ENCODE measurements at places on chromosomes 11 and 22.

- DNase-seq, result no peak
Observed at GRCh38 chr11:70824605-70825245, 426.4 kb downstream of the CTTN start.

GRCh38 chr11:92413757-92414513 is 189.3 kb downstream of the FAT3 start:
- no peak for DNase-seq

DNA sequence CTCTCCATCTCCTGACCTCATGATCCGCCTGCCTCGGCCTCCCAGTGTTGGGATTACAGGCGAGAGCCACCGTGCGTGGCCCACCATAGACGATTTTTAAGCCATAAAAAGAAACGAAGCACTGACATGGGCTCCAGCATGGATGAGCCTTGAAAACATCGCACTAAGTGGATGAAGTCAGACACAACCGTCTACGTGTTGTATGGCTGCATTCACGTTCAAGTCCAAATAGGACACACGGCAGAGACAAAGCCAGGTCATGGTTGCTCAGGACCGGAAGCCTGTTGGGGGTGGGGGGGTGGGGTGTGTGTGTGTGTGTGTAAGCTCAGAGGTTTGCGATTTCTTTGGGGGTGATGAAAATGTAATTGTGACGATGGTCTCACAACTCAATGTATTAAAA is 10.0 kb downstream of the RRP7A start:
- peak; percentile 22 for DNase-seq

DNA sequence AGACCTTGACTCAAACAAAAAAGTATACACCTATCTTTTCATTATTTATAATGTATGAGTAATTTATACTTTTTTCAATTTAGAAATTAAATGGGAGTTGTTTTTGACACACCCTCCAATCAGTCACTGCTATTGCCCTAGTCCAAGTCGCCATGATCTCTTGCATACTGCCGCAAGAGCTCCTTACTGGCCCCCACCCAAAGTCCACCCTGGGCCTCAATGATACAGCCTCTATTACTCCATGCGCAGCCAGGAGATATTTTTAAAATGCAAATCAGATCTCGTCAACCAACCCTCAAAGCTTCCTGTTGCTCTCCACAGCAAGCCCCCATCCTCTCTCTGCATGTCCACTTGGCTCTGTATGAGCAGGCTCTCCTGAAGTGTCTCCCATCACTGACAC is 12.8 kb upstream of the LMO1 start:
- no peak for DNase-seq

DNA sequence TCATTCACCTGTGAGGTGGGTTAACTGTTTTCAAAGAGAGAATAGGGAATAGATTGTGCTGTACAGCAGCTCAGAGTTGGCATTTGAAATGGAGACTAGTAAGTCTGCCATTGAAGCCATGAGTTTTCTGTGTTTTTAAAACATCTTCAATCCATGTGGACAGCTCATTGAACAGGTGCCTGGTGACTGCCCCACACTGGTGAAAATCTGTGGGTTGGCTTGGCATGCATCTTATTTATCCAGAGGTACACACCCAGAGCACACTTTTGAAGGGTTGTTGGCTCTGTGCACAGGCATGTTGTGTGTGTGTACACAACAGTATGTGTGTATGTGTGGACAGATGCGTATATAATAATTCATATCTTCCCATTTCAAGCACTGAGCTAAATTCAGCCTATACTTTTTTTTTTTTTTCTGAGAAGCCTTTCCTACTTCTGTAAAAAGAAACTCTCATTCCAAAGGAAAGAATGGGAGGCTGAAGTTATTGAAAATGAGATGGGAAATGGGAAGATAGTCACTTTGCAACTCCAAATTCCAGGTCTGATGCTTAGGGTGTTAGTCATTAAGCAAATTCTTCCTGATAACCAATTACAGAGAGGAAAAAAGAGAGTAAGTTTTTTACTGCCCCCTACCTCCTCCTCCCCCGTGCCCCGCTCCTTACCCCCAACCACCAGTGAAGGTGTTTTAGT is 7.0 kb upstream of the LYVE1 start:
- no peak for DNase-seq

GRCh38 chr22:50016988-50017700 is 4.6 kb upstream of the IL17REL start:
- DNase-seq, result peak; percentile 92

- DNase-seq, result no peak
Observed at GRCh38 chr11:62580959-62581715, 7.4 kb upstream of the EEF1G start.

- no peak for DNase-seq
Observed at GRCh38 chr11:10588904-10589303, 20.4 kb upstream of the LYVE1 start.

DNA sequence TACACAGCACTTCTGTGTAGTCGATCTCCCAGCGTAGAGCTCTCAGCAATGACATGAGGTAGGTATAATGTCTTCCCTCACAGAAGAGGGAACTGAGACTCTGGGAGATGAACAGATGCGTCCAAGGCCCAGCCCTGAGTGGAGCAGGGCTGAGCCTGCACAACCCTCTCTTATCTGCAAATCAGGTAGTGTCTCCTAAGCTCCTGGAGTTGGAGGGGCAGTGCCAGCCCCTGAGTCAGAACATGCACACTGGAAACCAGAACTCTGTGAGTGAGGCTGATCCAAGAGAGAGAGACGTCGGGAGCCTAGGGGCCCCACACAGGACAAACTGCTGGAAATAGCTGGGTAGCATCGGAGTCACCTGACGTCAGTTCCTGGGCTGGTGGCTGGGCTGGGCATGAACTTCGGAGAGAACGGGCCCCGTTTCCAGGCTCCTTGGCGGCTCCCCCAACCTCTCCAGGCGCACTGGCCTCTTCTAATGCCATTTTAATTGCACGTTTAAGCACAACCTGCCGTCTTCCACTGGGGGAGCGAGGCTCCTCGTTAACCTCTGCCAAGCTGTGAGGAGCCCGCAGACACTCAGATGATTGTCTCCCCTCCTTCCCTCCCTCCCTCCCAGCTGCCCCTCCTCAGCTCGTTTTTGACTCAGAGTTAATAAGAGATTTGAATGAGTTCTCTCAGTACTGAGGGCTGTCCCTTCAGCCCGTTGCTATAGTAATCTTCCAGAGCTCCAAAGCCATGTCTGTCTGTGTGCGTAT is 191.2 kb upstream of the TBCEL start:
- DNase-seq, result no peak

- DNase-seq, result peak; percentile 69
Observed at GRCh38 chr11:16788141-16789062, 50.0 kb downstream of the C11orf58 start.

- no peak for DNase-seq
Observed at GRCh38 chr11:109236696-109237095, 185.3 kb upstream of the C11orf87 start.

DNA sequence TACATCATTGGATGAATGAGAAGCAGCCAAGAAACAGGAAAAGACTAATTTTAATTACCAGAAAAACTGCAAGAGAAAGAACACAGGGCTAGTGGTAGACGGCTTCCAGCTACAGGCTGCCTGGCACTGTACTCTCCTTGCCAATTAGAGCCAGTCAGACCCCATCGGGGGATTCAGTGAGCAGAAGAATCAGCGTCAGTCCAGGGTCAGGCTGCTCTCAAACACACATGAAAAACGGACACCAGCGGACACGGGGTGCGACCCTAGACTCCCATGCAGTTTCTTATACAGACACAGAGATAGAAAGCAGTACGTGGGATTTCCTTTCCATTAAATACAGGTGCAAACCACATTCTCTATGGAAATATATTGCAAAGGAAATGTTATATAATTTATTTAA is 1.1 kb upstream of the CNTN5 start:
- no peak for DNase-seq

- DNase-seq, result no peak
Observed at GRCh38 chr11:124865181-124865901, at the start of gene ROBO3. TSS of gene ROBO3 (plus strand) at chr11:124865432. CDS start at chr11:124865578, 146 bp downstream.

- no peak for DNase-seq
Observed at GRCh38 chr11:107538239-107538638, 27.3 kb downstream of the ALKBH8 start.

DNA sequence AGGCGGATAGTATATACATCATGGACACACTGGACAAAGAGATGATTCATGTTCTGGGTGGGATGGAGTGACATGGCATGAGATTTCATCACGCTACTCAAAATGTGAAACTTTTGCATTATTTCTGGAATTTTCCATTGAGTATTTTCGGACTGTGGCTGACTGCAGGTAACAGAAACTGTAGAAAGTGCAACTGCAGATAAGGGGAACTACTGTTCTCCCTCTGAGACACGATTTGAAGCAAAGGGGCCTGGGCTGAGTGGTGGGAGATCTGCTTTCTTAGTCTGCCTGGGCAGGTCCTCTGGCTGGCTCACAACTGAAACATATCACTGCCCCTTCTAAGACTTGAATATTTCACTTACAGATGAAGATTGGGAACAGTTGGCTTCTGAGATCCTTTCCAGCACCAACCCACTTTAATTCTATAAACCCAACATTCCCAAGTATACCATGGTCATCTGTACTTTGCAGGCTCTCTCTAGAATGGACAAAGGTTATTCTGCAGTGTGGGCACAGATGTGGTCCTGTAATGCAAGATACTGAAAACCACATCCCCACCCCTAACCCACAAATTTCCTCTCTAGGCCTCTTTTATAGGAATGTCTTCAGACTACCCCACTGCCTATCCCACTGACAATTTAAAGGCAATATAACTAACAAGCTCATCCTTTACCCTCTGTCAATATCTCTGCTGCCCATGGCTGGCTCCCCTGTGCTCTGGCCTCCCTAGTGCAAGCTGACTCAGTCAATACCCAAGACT is 121.1 kb downstream of the KCNC1 start:
- no peak for DNase-seq

DNA sequence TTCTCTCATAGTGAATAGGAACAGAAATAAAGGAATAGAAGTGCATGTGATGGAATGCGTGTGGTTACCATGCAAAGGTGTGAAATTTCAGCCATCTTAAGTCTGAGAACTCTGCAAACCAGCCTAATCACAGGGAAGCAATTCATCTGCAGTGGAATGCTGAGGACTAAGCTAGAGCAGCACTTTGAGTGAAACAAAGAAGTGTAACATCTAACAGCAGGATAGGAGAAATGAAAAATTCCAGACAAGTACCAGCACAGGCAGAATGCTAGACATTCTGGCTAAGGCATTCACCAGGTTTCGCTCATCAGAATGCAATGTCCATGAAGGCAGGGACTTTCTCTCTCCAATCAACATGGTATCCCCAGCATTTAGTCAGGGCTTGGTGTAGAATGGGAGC is 41.2 kb upstream of the SLC36A4 start:
- DNase-seq, result no peak

- DNase-seq, result peak; percentile 77
Observed at GRCh38 chr11:35082321-35083180, 56.4 kb upstream of the CD44 start.

GRCh38 chr11:31986201-31986889 is 104.5 kb upstream of the RCN1 start:
- DNase-seq, result no peak

DNA sequence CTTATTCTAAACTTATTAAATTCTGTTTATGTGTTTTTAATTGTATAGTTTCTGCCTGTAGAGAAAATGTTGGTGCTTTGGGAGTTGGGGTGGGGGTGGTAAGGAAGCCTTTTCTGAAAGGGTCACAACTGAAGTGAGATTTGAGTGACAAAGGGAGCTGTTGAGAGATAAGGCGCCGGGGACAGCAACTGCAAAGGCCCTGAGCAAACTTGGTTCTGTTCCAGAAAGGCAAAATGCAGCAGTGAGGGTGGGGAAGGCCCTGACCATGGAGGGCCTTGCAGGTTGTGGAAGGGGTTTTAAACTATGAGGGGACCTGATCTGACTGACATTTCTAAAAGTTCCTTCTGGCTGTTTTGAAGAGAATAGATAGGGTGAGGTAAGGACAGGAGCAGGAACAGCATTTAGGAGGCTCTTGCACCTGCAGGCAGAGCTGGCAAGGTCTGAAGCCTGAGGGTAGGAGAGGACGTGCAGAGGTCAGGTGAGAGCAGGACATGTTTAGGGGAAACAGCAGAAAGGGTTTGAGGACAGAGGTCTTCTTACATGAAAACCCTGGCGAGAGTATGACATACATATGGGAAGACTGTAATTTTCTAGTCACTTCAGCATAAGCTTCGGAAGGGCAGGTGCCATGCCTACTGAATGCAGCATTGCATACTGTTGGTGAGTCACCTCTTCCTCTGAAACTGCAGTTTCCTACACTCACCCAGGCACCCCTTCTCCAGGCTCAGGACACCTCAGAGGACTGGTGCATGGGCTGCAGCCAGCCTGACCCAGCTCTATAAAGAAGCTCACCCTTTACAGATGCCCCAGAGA is 190.7 kb downstream of the SNX19 start:
- no peak for DNase-seq

- DNase-seq, result no peak
Observed at GRCh38 chr11:3220521-3221407, 2.2 kb upstream of the MRGPRG start.

- no peak for DNase-seq
Observed at GRCh38 chr11:57802411-57802810, 40.8 kb downstream of the CTNND1 start.

GRCh38 chr11:69983897-69984438 is 94.1 kb upstream of the ANO1 start:
- DNase-seq, result no peak

DNA sequence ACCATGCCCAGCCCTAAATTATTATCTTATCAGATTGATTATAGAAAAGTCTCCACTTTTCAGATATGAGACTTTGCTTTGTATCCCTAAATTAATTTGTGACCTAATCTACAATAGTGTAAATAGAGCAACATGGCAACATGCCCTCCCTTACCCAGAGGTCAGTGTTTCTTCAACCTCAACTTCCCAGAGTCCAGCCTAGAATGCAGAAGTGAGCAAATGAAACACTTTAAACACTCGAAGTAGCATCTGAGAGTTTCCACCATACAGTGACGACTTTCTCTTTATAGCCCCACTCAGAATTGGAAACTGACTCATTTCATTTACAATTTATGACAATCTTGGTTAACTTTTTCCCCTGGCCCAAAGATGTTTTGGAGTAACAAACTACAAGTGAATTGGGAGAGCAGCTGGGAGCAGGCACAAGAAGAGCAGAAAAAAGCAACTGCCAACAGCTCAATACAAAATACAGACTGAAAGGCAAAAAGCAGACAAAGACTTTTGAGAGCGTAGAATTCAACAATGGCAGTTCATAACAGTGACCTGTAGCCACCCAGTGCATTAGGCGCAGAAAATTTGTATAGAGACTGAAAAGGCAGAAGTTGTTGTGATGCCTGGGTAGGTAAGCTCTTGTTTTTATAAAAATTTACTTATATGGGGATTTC is 10.1 kb upstream of the BLID start:
- DNase-seq, result no peak

- no peak for DNase-seq
Observed at GRCh38 chr11:86818462-86819192, 18.3 kb downstream of the PRSS23 start.

GRCh38 chr11:128917144-128917724 is 25.4 kb downstream of the TP53AIP1 start:
- no peak for DNase-seq

- no peak for DNase-seq
Observed at GRCh38 chr22:37018815-37019308, 385 bp downstream of the TST start.

Measured in activated CD4-positive, alpha-beta T cell treated with anti-CD3 and anti-CD28 coated beads, Interleukin-2, amount 50 U/mL, for 48 hours (primary cell).